ENCODE measurements at places on chromosomes 1 and 21.

DNA sequence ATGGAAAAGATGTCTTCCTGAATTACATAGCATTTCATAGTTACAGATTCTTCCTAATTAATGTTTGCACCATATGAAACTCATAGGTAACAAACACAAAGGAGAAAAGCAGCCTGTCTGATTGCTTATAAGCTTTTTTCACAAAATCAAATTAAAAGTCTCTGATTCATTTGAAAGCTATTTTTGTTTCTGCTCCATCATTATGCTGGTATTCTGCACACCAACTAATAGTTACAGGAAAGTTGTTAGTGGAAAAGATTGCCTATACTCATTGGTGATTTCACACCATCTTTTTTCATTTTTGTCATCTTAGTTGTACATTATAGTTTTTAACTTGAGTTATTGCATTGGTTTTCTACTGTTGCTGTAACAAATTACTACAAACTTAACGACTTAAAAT is 70.0 kb downstream of the PRKAA2 start:
- DNase-seq: no peak

DNA sequence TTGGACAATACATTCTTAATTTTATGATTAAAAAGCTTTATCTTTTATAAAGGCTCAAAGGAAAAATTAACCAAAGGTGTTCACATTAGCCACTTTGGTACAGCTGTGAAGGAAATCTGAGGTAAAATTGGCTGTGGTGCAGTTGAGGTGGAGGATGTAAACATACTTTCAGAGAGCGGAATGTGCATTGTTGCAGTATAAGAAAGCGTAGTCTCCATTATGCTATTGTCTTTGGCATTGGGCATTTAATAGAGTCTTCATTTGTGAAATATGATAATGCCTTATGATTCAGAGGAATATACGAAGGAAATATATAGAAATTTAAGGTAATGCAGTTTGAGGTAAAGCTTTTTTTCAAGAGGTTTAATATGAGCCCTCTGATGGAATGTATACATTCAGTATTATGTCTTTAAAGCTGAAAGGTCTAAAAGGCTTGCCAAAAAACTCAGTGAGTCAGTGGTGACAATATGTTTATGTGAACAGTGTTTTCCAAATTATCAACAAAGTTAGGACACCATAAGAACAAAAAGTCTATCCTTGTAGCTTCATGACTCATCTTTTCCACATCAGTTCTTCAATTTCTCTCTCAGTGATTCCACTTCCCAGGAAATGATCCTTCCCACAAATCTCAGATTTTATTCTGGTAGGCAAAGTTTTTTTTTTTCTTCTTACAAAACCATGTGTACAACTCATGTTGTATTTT is 26.9 kb upstream of the DDR2 start:
- no peak for DNase-seq

GRCh38 chr1:220926146-220926545 is 46.9 kb downstream of the HLX start:
- DNase-seq: no peak

DNA sequence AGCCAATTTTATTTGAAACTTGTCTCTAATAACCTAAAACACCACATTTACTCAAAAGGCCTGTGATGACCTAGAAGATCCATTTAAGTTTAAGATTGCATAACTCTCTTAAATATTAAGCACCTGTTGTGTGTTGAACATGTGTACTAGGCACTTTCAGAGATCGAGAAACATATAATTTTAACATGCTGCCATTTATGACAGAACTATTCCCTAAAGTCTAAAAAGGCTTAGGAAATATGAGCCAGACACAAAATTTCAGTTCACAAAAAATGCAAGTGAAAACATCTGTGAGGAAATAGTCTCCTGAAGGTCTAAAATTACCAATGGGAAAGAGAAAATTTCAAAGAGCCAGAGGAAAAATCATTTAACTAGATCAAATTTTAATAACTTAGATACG is 37.7 kb downstream of the CEP170 start:
- DNase-seq: no peak

- no peak for DNase-seq
These were observed 260.8 kb downstream of the GPATCH2 start for GRCh38 chr1:217369996-217370551.

DNA sequence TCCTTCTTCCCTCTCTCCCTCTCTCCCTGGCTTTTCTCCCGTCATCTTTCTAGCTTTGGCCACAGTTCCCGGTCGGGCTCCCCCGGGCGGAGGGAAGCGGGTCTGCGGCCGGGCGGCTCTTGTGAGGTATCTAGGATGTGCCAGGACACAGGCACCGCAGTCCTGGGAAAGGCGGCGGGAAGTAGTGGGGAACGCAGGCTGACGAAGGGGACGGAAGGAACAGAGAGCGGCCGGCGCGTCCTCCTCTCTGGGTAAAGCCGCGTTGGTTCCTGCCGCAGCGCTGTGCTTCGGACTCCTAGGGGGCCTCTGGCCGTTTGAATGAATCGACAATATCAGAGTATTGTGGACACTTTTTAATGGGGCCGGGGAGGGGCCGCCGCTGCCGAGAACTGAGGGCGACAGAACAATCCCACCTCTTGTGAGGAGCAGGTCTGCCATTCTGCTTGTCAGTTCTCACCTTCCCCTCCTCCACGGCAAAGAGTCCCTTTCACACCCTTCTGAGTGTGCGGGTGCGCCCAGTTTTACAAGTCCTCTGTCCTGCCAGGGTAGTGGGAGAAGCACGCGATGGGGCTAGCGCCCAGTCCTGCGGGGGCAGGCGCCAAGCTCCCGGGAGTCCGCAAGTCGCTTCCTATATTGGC is 1.2 kb upstream of the LHX9 start:
- no peak for DNase-seq

DNA sequence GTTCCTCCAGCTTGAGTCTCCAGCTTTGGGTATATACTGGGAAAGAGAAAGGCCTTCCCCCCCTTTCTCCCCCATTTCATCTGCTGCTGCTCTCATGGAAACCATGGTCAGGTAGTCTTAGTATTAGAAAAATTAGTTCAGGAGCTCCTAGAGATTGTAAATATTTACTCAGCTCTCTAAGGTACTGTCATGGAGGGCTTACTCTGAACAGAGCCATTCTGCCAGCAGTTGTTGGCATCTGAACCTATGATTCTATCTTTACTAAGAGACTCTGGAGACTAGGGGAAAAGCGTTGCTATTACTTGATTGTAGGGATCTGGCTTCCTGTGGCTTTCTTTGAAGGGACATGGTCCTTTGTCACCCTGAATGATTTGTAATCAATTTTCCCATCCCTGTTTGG is 6.1 kb downstream of the INTS3 start:
- DNase-seq: no peak

GRCh38 chr1:99385852-99386251 is 121.6 kb downstream of the PLPPR4 start:
- no peak for DNase-seq

DNA sequence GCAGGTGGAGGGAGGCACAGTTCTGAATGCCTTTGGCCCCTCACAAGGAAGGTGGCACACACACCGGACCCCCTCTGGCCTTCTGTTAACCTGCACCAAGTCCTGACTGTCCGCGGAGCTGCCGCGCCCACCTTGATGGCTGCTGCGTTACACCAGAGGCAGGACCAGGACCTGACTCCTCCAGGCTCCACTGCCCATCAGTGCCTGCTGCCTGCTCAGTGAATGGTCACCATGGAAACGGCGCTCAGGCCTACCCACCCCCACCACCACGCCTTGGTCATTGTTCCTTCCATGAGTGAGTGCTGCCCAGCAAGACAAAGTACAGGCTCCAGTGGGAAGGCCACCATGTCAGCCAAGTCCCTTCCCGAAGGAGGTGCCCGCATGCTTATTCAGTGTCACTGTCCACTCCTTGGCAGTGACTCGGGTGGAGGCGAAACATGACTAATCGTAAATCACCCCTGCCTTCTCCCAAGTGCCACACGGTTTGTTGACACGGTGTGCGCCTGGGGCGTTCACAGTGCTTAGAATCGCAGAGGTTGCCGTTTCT is 57.3 kb downstream of the SLC37A1 start:
- no peak for DNase-seq

DNA sequence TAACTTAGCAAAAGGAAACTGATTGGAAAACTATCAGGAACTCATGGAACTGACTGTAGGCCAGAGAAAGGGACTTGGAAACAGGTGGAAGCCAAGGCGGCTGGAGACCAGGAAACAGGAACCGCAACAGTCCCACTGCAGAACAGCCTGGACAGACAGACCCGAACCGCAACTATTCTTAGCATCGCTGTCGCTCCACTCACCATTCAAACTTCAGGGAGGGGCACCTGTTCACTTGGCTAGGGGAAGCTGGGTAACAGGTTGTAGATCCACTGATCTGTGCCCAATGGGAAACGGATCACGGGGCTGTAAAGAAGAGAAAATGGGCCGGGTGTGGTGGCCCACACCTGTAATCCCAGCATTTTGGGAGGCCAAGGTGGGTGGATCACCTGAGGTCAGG is 61.9 kb downstream of the CLSTN1 start:
- DNase-seq: no peak

- no peak for DNase-seq
These were observed 8.2 kb upstream of the BMP8A start for GRCh38 chr1:39483276-39483675.

GRCh38 chr1:173503391-173503790 is 26.3 kb downstream of the PRDX6 start:
- no peak for DNase-seq

- peak; percentile 62 for DNase-seq
These were observed 9.6 kb upstream of the RPS6KC1 start for GRCh38 chr1:213041443-213041842.

DNA sequence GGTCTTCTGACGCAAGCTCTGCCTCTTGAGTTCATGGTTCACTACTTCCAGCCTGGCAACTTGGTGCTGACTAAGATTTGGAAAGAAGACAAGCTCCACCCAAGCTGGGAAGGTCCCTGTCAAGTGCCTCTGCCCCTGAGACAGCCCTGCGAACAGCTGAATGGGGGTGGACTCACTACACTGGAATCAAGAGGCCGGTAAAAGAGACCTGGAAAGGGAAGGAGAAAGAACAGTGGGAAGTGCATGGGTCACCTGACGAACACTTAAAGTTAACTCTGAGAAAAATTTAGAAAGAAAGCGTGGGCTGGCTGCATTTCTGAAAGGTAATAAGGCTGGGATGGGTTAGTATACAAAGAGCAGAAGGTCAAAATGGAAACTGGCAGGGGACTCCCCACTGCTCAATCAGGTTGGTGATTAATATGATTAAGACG is 26.1 kb upstream of the ZNF496 start:
- no peak for DNase-seq

- DNase-seq: peak; percentile 30
These were observed 135.2 kb downstream of the PSMG1 start for GRCh38 chr21:39048064-39048463.

DNA sequence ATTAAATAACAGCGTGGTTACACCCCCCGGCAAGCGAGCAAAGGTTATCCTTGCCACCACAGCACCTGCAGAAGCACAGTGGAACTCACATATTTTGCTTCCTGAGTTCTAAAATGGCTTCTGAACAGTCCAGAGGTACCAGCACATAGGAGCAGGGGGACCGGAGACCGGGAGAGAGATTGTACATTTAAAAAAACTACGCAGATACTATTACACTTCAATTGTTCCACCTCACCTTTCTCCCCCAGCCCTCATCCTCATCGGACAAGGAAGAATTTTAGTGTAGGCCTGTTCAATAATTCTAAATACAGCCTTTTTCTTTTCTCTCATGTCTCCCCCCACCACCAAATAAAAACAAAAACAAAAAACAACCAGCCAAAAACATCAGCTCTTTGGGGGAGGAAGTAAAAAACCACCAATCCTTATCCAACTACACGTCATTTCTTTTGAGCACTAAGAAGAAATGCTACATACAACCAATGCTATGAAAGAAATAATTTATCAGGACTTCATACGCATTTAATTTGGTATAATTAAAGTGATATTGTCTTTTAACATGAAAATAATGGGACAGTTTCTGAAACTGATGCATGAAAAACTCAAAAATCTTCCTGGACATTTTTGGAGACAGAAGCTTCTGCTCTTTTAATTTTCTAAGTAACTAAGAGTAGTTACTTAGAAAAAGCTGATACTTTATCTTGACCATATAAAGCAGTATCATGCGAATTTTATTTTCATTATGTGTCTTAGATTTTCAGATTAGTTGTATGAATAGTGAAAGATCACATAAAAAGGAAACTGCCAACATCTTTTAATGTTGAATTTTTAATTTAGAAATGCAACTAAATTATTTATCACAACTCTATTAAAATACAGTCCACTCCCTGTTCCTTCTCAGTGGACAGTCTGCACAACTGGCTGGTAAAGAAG is 9.1 kb downstream of the CDKN2C start:
- DNase-seq: no peak

DNA sequence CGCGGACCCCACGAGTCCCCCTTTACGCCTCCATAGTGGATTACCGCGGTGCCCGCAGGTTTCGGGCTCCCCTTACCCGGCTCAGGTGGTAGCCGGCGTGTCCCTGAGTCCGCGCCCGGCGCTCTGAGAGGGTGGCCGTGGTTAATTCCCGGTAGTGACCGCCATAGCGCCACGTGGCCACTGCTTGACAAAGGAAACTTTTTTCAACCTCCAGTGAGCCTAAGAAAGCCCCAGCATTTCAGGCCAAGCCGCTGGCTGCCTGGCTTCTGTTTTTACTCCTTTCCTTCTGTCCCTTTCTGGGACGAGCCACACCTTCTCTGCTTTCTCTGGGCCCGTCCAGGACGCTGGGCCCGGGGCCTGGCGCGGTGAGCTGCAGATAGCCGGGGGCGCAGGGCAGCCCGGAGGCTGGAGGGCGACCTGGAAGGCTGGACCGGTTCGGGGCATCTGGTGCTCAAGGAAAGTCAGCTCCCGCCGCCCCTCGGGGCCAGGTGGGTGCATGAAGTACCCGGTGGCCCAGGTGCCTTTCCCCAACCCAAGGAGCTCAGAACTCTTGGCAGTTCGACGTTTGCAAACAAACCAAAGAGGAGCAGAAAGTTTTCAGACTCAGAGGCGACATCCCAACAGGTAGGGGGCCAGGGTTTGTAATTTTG is 540 bp upstream of the C1orf198 start:
- peak; percentile 69 for DNase-seq

GRCh38 chr1:219897914-219898313 is 30.4 kb downstream of the SLC30A10 start:
- no peak for DNase-seq

DNA sequence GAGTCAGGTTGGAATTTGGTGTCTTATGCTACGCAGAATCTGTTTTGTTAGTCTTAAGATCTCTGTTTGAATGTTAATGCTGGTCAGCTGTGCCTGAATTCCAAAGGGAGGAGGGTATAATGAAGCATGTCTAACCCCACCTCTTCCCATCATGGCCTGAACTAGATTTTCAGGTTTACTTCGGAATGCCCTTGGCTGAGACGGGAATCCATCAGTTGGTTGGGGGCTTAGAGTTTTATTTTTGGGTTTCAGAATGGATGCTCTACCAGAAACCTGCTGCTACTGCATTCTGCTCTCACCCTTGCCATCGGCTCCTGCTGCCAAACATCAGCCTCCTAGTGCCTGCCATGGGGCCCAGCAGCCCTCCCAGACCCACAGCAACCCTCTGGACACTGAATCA is 24.1 kb upstream of the ETV3 start:
- DNase-seq: no peak

DNA sequence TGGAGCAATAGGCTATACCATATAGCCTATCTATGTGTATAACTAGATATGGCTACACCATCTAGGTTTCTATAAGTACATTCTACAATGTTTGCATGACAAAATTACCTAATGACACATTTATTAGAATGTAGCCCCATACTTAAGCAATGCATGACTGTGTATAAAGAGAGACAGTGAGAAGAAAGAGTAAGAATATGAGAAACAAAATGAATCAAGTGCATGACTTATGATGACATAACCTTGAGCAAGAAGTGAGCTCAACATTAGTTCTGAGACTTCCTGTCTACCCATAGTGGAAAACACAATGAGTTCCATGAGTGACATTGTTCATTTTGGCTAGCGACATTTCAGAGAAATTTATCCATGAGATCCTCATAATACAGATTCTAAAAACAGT is 10.1 kb downstream of the SLC44A5 start:
- no peak for DNase-seq
